ENCODE measurements at places on chromosomes 4 and X.

- H3K4me3 ChIP-seq, result no peak overlapping the region
- H3K27me3 ChIP-seq, result no peaks in the 10 kb centered on the region
- no peaks in the 10 kb centered on the region for H3K4me1 ChIP-seq
- no peaks in the 10 kb centered on the region for H3K36me3 ChIP-seq
Measured at GRCh38 chr4:105119356-105119755, 27.3 kb upstream of the TET2 start.

DNA sequence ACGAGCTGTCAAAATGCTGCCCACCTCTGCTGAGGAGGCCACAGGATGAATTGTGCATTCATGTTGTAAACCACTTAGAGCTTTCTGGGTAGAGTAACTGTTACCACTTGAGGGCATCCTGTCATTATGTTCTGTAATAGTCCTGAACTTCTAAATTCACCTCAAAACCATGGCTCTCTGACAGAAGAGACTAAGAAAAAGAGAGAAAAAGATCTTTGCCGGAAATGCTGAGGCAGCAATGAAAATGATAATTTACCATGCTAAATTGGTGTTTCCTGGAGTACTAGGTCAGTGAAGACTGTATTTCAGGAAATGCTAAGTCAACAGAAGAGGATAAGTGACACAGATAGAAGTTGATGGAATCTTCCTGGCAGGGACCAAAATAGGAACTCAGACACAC is 942.3 kb upstream of the SLIT2 start:
- H3K36me3 ChIP-seq, result no peaks in the 10 kb centered on the region
- no peaks in the 10 kb centered on the region for H3K27me3 ChIP-seq
- H3K4me1 ChIP-seq, result no peaks in the 10 kb centered on the region
- no peak overlapping the region for H3K27ac ChIP-seq
- H3K4me3 ChIP-seq, result no peak overlapping the region
- no peak for DNase-seq

- no peaks in the 10 kb centered on the region for H3K27me3 ChIP-seq
- H3K36me3 ChIP-seq, result no peaks in the 10 kb centered on the region
- H3K27ac ChIP-seq, result no peak overlapping the region
- H3K4me3 ChIP-seq, result no peak overlapping the region
- no peaks in the 10 kb centered on the region for H3K4me1 ChIP-seq
Measured at GRCh38 chrX:11528623-11529022, 137.1 kb downstream of the ARHGAP6 start.

- no peak overlapping the region for H3K4me3 ChIP-seq
- no peaks in the 10 kb centered on the region for H3K4me1 ChIP-seq
- H3K36me3 ChIP-seq, result no peaks in the 10 kb centered on the region
Measured at GRCh38 chr4:66591968-66592367, 921.7 kb upstream of the EPHA5 start.

- H3K4me3 ChIP-seq, result no peak overlapping the region
- no peak for DNase-seq
- no peak overlapping the region for H3K27ac ChIP-seq
- H3K4me1 ChIP-seq, result no peaks in the 10 kb centered on the region
- H3K27me3 ChIP-seq, result no peaks in the 10 kb centered on the region
Measured at GRCh38 chrX:21721195-21721594, 36.7 kb downstream of the SMPX start.

- no peak overlapping the region for H3K4me3 ChIP-seq
- H3K36me3 ChIP-seq, result peaks cover 6% of the 10 kb centered on the region
- no peak overlapping the region for H3K27ac ChIP-seq
- no peaks in the 10 kb centered on the region for H3K27me3 ChIP-seq
- peaks cover 1% of the 10 kb centered on the region for H3K4me1 ChIP-seq
Measured at GRCh38 chr4:528835-529234, 29.8 kb downstream of the PIGG start.

GRCh38 chr4:24794051-24794450 is 1.3 kb upstream of the SOD3 start:
- H3K4me1 ChIP-seq, result peaks cover 8% of the 10 kb centered on the region
- H3K36me3 ChIP-seq, result no peaks in the 10 kb centered on the region
- no peak overlapping the region for H3K27ac ChIP-seq
- no peak overlapping the region for H3K4me3 ChIP-seq

DNA sequence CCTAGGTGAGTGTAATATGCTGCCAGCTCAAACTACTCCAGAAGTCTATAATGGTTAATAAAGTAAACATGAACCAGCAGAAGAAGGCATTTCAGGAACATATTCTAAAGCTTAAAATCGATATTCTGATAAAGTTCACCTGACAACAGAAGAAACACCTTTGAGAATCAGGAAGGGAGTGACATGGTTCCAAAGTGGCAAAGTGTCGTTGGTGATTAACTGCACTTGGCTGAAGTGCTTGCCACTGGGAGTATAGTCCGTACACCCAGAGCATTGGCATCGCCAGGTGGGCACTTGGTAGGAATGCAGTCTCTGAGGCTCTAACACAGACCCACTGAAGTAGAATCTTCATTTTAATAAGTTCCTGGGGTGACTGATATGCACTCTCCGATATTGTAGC is 76.0 kb upstream of the H2AZ1 start:
- H3K4me3 ChIP-seq, result no peak overlapping the region
- no peaks in the 10 kb centered on the region for H3K27me3 ChIP-seq
- no peak for DNase-seq
- 0 out of 2 replicates have a peak, but pooled peaks cover 3% of the 10 kb centered on the region for H3K4me1 ChIP-seq
- no peak overlapping the region for H3K27ac ChIP-seq

DNA sequence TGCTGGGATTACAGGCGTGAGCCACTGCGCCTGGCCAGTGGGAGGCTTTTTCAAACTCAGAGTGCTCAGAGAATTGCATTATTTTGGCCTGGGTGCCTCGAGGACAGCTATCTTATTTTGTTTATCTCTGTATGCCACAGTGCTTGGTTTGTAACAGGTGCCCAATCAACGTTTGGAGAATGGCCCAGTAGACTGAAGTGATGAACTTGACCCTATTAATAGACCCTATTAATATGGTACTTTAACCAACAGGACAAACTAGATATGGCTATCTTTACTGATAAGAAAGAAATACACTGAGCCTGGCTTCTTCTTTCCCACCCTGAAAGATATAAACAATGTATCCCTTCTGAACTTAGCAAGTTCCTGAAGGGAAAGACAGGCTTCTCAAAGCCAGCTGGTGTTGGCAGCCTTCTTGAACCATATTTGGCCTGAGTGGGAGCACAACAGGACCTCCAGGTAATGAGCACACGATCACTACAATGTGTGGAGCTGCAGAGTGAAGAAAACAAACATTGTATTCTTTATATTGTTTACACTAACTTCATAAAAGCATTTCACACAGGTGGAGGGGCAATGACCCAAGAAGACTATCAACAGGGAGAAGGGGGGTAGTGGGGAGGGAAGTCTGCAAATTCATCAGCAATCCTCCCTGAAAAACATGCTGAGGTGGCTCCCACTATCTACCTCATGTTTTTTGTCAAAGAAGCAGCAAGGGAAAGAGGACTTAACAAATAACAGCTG is 41.7 kb downstream of the PRPS1 start:
- no peaks in the 10 kb centered on the region for H3K36me3 ChIP-seq
- no peaks in the 10 kb centered on the region for H3K27me3 ChIP-seq
- no peak for DNase-seq
- no peak overlapping the region for H3K27ac ChIP-seq
- H3K4me1 ChIP-seq, result no peaks in the 10 kb centered on the region

DNA sequence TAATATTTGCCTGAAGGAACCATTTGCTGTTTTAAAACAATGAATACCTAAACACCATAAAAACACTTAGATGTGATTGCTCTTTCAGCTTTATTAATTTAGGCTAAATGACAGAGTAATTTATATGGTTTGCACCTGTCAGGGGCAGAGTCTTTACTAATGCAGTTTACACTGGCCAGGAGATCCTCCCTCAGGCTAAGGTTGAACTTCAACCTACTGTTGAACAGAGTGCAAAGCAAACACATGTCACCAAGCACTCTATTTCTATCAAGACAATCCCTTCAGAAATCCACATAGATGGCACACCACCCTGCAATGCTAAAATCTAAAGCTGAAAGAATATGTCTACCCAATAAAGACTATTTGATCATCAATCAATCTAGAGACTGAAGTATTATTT is 147.3 kb downstream of the KLHL13 start:
- no peaks in the 10 kb centered on the region for H3K36me3 ChIP-seq
- no peak overlapping the region for H3K27ac ChIP-seq
- no peaks in the 10 kb centered on the region for H3K27me3 ChIP-seq
- no peak overlapping the region for H3K4me3 ChIP-seq
- no peak for DNase-seq
- H3K4me1 ChIP-seq, result no peaks in the 10 kb centered on the region

DNA sequence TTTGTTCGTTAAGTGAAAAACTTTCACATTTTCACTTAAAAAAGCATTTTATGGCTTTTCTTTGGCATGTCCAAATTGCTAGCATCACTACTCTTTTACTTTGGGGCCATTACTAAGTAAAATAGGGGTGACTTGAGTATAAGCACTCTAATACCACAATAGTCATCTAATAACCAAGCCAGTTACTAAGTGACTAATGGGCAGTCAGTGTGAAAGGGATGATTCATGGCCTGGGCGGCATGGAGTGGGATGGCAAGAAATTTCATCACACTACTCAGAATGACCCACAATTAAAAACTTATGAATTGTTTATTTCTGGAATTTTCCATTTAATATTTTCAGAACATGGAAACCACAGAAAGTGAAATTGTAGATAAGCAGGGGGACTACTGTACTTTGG is 60.9 kb downstream of the BMP15 start:
- H3K27me3 ChIP-seq, result no peaks in the 10 kb centered on the region
- no peak overlapping the region for H3K27ac ChIP-seq
- no peak overlapping the region for H3K4me3 ChIP-seq
- DNase-seq, result no peak
- no peaks in the 10 kb centered on the region for H3K36me3 ChIP-seq
- no peaks in the 10 kb centered on the region for H3K4me1 ChIP-seq

DNA sequence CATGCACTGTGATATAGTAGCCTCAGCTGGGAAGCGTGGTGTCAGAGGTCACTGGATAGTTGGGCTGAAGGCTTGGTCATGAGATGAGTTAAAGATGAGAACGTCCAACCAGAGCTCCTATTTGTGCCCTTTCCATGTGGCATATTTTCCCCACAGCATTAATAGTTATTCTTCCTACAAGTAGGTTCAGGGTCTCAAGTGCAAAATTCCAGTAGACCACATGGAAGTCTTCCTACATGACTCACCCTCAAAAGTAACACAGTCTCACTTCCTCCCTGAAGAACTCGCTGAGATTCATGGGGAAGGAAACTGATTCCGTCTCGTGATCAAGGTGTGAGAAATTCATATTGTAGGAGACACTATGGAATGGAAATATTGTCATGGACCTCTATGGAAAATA is 1212.5 kb upstream of the PRKX start:
- H3K27me3 ChIP-seq, result no peaks in the 10 kb centered on the region
- DNase-seq, result no peak
- no peak overlapping the region for H3K4me3 ChIP-seq
- H3K4me1 ChIP-seq, result no peaks in the 10 kb centered on the region

- no peak for DNase-seq
- no peaks in the 10 kb centered on the region for H3K27me3 ChIP-seq
- H3K4me1 ChIP-seq, result no peaks in the 10 kb centered on the region
- no peak overlapping the region for H3K4me3 ChIP-seq
- no peak overlapping the region for H3K27ac ChIP-seq
Measured at GRCh38 chr4:103498161-103499070, 221.4 kb downstream of the TACR3 start.

- no peaks in the 10 kb centered on the region for H3K27me3 ChIP-seq
- H3K4me3 ChIP-seq, result no peak overlapping the region
- no peaks in the 10 kb centered on the region for H3K36me3 ChIP-seq
- no peak for DNase-seq
- no peak overlapping the region for H3K27ac ChIP-seq
Measured at GRCh38 chr4:84232309-84233095, 266.6 kb downstream of the NKX6-1 start.

DNA sequence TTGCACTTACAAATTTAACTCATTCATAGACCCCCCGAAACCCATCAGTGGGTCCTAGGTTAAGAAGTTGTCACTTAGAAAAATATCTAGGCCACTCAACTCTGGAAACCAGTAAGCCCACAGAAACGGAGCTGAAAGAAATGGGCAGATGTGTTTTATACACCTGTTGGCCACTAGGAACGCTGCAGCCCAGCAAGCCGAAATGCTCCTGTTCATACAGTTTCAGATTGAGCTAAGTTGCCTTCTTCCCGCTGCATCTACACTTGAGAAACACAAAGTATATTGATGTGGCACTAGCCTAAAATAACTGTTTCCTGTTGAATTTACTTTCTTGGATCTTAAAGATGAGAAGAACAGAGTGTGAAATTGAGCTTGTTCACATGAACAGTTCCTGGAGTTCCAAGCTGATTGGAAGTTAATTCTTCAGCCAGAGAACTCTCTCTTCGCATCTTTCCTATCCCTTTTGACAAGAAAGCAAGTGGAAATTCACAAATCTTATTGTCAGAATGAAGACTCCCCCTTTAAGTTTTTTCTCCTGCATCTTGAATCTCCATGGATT is 174.1 kb downstream of the RBMX2 start:
- H3K27ac ChIP-seq, result no peak overlapping the region
- H3K36me3 ChIP-seq, result no peaks in the 10 kb centered on the region
- H3K4me3 ChIP-seq, result no peak overlapping the region
- DNase-seq, result peak; percentile 43

- DNase-seq, result no peak
- H3K36me3 ChIP-seq, result no peaks in the 10 kb centered on the region
- H3K4me3 ChIP-seq, result no peak overlapping the region
- no peaks in the 10 kb centered on the region for H3K27me3 ChIP-seq
- H3K4me1 ChIP-seq, result no peaks in the 10 kb centered on the region
- no peak overlapping the region for H3K27ac ChIP-seq
Measured at GRCh38 chr4:30181512-30181911, 538.7 kb upstream of the PCDH7 start.

DNA sequence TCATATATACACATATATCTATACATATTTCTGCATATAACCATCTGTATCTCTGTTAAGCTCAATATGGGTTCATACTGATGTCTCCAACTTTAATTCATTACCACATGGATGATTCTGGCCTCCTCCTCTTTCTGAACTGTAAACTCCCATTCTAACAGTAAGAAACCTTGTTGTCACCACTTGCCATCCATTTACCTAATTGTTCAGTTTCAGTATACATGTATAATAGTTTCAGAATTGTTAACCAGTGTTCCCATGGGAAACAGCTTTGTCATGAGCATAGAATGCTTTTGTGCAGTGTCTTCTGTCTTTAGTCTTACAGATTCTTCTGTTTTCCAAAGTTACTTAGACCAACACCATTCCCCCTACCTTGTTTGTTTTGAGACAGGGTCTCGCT is 35.9 kb downstream of the SLC9A6 start:
- H3K4me3 ChIP-seq, result no peak overlapping the region
- no peaks in the 10 kb centered on the region for H3K4me1 ChIP-seq
- no peaks in the 10 kb centered on the region for H3K36me3 ChIP-seq
- no peak for DNase-seq
- H3K27me3 ChIP-seq, result no peaks in the 10 kb centered on the region
